NCI-H1092 treated with DMSO at 0.1 percent for 48 hours (cell line): ENCODE measurements at places on chromosomes 16 and 17.

GRCh38 chr17:15351925-15352324 is 10.5 kb upstream of the TEKT3 start:
- DNase-seq = no peak

GRCh38 chr16:57261806-57262205 is 16.7 kb downstream of the ARL2BP start:
- DNase-seq = no peak

DNA sequence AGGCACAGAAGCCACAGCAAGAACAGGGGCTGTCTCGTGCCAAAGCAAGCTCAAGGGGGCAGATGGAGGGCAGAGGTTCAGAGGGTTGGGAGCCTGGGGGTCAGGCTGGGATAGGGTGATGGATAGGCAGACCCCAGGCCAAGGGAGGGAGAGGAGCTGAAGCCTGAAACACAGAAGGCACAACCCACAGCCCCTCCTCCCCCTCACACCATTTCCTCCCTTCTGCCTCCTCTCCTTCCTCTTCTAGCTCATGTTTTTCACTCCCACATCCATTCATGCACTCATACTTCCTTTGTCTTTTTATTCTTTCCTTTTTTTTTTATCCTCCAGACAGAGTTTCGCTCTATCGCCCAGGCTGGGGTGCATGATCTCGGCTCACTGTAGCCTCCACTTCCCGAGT is 61.1 kb downstream of the SOCS1 start:
- DNase-seq = no peak

DNA sequence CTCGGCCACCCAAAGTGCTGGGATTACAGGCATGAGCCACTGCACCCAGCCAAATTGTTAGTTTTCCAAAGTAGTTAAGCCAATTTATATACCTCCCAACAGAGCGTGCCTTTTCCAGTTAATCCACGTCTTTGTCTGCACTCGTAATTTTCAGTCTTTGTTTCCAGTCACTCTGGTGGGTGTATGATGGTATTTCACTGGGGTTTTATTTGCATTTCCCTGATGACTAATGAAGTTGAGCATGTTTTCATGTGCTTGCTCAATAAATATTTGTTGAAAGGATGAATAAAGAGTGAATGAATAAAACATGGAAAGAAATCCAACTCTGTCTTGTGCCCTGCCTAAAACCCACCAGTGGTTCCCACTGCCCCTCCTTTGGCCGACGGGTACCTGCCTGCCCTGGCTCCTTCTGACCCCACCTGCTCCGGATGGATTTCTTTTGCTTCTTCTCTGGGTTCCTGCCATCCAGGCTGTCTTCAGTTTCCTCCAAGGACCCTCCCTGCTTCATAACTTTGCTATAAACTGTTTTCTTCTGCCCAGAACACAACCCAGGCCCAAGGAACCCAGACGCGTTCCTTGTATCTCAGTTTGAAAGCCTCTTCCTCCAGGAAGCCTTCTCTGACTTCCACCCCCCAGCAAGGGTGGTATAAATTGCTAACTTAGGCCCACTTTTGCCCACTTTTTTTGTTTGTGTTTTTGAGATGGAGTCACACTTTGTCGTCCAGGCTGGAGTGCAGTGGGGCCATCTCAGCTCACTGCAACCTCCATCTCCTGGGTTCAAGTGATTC is 3.0 kb upstream of the ABCC1 start:
- DNase-seq = no peak

DNA sequence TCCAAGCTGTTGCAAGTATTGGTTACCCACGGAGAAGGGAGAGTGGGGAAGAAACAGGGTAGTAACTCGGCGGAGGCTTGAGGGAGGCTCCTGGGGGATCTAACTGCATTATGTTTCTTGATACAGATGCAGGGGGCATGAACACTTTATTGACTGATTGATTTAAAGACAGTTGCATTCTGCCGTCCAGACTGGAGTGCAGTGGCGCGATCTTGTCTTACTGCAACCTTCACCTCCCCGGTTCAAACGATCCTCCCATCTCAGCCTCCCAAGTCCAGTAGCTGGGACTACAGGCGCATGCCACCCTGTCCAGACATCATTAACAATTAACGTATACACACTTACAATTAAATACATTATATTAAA is 15.1 kb upstream of the ERN2 start:
- no peak for DNase-seq

GRCh38 chr16:20910781-20911321 is 10.3 kb downstream of the LYRM1 start:
- DNase-seq = no peak

DNA sequence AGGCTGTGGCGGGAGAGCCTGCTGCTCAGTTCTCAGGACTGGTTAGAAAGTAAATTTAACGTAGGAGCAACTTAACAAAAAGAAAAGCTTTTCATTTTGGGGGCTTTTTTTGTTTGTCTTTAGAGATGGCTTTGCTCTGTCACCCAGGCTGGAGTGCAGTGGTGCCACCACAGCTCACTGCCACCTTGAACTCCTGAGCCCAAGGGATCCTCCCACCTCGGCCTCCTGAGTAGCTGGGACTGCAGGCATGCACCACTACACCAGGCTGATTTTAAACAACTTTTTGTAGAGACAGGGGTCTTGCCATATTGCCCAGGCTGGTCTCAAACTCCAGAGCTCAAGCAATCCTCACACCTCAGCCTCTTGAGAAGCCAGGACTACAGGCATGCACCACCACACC is 205.0 kb downstream of the RPTOR start:
- no peak for DNase-seq

GRCh38 chr17:17075125-17075781 is 33.0 kb downstream of the MPRIP start:
- no peak for DNase-seq

- DNase-seq = peak; percentile 71
Measured at GRCh38 chr16:85424260-85425073, 188.7 kb upstream of the GSE1 start.

DNA sequence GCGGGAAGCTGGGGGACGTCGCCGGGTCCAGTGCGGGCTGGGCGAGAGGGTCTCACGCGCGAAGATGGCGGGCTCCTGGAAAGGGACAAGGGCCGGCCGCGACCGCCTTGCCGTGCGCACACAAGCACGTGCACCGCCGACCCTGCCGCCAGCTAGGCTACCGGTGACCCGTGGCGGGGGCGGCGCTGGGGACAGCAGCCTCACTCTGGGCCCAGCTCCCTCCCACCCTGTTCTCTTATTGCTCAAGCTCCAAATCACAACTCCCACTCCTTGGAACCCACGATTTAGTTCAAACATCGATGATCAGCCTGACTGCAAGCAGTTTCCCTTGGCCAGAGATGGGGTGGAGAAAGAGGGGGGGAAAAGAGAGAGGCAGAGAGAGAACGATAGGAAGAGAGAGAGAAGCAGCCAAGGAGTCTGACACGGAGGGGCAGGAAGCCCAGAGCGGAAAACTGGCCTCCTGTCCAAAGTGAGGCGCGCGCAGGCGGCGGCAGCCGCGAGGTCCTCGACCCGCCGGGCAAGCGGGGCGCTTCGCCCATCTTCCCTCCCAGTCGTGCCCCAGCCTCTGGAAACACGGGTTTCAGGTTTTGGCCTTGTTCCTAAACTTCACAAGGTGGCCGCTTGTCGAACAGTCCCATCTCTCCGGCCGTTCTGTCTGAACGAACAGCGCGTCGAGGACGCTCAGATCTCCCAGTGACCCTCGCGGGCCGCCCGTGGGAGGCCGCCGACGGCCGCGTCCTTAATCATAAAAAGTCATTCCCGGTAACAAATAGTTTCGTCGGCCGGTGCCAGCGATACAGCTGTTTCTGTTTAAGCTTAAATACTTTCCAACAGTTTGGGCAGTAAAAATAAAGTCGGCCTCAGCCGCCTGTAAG is 1.7 kb upstream of the CBX8 start:
- peak; percentile 35 for DNase-seq
